Fibroblast of skin of back (primary cell): ENCODE measurements at places on chromosomes 2 and 18.

DNA sequence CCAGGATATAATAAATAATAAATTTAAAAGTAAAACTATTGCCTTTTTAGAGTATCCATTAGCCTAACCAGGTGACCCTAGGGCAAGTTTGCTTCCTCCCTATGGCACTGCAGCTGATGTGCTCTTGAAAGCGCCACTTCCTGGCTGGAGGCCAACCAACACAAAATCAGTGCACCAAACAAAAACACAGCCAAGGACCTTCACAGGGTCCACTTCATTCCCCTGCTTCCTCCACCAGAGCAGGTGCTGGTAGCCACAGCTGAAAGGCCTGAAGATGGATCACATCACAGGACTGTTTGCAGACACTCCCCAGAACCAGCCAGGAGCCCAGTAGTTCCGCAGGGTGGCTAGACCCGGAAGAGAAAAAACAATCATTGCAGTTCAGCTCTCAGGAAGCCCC, 108.8 kb downstream of the TWIST2 start:
- DNase-seq: no peak

DNA sequence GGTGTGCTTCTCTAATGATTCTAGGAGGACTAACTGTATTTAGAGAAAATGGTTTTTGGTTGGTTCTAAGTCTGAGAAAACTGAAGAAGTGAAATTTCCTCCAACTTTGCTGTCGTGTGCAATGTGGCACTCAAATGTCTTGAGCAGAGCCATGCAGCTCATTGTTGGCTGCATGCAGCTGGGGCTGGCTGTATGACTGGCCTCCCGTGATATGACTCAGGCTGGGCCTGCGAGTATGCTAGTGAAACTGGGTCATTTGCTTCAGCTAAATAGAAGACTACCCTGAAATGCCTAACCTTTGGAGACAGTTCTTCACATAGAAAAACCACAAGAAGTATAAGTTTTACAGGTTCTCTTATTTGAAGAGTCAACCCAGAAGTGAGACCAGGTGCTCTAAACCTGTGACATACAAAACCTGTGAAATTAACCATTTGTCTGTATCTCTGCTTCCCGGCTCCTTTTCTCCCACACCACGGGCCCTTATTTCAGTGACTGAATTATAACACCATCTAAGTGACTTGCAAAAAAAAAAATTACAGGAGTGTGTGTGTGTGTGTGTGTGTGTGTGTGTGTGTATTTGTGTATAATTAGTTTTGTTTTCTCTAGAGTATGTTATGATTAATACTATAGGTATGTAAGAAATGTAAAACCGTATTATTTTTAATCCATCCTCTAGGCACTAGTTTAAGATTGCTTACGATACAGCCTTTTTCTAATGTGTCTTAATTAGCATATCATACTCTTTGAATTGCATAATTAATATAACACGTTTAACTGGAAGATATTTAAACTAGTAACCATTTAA, 15.9 kb downstream of the POLI start:
- DNase-seq: peak; percentile 71

- no peak for DNase-seq
Measured at GRCh38 chr2:157337978-157338377, 12.4 kb upstream of the ERMN start.

DNA sequence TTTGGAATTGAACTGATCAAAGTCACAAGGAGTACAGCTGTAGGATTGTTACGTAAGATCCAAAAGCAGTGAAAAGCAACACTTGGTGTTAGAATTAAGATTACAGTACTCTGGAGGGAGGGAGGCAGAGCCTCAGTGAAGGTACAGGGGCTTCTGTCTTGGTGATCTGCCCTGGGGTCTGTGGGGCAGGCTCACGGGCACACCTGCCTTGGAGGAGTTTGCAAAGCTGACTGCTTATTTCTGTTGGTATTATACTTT, 114.9 kb downstream of the NCK2 start:
- no peak for DNase-seq

DNA sequence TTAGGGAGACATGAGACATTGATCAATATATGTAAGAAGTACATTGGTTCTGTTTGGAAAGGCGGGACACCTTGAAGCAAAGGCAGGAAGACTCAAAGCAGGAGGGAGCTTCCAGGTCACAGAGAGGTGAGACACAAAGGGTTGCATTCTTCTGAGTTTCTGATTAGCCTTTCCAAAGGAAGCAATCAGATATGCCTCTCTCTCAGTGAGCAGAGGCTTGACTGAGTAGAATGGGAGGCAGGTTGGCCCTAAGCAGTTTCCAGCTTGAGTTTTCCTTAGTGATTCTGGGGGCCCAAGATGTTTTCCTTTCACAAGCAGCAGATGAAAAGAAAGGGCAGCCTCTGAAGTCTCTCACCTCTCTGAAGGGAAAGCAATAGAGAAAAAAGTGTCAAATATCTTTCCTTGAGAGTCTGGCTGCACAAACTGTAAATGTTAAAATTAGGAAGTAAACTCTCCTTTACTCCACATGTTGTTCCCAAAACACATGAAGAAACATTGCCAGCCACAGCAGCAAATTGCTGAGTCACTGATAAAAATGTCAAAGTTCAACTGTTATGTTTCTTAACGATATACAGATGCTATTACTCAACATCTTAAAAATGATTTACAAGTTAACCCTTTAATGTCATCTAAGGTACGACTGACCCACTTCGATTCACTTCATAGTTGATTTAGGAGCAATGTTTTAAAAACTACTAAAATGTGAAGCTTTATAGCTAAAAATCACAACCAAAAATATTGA, 40.3 kb downstream of the CYB5A start:
- DNase-seq: peak; percentile 21

DNA sequence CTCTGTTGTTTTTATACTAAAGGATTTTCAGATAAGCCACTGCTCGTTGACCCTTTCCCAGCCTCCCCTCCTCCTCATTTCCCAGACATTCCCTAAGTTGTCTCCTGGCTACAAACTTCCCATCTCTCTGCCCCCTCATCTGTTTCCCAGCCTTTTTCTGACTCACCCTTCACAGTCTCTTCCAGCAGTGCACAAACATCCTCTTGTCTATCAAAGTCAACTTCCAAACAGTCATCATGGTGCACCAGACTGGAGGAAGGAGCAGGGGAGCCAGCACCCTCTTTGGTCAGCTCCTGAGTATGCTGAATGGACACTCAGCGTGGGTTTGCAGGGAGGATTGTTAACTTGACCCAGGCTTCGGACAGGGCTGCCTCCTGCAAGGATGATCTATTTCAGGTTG, 26.6 kb upstream of the SPRED2 start:
- peak; percentile 88 for DNase-seq

- no peak for DNase-seq
Measured at GRCh38 chr2:39475006-39475405, 37.9 kb upstream of the MAP4K3 start.

- DNase-seq: no peak
Measured at GRCh38 chr2:143473820-143474219, 344.6 kb downstream of the ARHGAP15 start.

DNA sequence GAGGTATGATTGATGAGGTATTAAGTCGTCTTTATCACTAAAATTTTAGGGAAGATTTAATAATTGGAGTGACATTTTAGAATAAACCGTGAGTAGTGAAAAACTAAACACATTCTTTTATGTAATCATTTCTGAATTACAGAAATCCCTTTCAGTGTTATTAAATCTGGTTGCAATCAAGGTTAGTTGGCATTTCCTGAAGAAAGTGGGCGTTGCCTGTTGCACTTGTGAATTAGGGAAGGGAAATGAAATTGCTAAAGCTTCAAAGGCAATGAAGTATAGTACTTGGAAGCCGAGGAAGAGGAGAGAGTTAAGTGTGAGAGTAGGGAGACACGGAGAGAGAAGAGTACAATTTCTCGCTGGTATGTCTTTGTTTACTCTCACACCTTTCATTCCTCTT, 274.5 kb downstream of the SLC8A1 start:
- no peak for DNase-seq

GRCh38 chr18:70462078-70462439, 173.2 kb downstream of the SOCS6 start:
- DNase-seq: no peak

GRCh38 chr18:8808001-8808400, 102.6 kb downstream of the MTCL1 start:
- peak; percentile 42 for DNase-seq

- DNase-seq: no peak
Measured at GRCh38 chr18:75656035-75656434, 228.5 kb upstream of the SMIM21 start.

- no peak for DNase-seq
Measured at GRCh38 chr18:76963936-76964335, 141.6 kb downstream of the ZNF236 start.

DNA sequence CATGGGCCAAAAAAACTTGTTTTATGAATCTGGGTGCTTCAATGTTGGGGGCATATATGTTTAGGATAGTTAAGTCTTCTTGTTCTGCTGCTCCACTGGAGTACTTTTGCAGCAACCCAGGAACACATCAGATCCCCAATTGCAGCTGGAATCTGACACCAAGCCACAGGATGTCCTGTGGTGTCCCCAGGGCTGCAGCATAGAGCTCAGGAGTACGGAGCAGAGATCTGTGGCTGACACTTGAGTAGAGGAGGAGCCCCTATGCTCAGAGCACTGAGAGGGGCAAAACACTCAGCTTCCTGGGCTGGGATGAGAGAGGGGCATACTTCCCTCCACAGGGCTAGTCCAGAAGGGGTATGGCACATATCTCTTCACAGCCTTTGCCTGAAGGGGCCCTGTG, 138.9 kb upstream of the ERBB4 start:
- DNase-seq: no peak

DNA sequence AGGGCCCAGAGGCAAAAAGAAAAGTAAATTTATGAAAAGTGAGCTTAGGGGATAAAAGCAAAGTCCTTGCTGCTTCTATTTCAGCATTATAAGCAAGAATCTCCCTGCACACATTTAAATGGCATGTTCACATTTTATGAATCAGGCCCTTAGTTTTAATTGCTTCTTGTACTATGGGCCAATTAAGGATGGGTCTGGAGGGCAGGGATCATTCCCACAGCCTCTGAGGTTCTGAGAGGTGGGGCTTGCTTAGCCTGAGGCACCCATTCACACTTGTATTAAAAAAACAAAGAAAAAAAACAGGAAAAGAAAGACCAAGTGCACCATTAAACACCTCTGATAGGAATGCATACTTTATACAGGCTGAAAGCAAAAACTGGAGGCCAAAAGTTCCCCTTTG, 565.1 kb downstream of the BCL11A start:
- DNase-seq: no peak

- no peak for DNase-seq
Measured at GRCh38 chr2:228673876-228674554, 492.5 kb upstream of the SPHKAP start.

GRCh38 chr2:128452536-128453530, 134.2 kb upstream of the HS6ST1 start:
- DNase-seq: no peak

DNA sequence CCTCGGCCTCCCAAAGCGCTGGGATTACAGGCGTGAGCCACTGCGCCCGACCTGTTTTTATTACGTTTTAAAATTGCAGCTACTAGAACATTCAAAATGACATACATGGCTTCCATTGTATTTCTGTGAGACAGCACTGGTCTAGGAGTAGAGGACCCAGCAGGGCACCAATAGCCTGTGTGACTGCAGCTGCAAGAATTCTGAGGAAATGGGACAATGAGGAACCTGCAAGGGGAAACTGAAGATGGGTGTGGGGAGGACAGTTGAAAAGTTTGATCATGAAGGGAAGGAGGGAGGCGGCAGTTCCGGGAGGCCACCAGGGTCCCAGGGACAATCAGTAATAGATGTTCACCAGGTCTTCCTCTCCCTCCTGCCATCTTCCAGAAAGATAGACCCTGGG, 13.9 kb upstream of the DNPEP start:
- DNase-seq: no peak

- DNase-seq: no peak
Measured at GRCh38 chr18:25171334-25171733, 180.6 kb downstream of the ZNF521 start.

DNA sequence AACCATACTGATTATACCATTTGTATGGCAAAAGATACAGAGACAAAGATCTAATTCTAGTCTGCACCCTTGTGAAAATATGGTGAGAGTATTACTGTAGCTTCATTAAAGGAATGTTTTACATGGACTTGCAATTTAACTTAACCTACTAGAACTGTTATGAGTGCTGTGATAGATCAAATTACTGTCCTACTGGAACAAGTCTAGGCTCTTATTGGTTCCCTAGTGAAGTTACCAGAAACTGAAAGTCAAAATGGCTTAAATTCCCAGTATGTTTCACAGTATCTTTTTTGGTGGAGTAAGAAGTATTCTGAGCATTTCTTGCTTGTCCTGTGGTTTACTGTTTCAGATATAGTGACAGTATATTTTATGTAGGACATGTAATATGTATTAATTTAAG, 3.8 kb upstream of the TBR1 start:
- peak; percentile 19 for DNase-seq

DNA sequence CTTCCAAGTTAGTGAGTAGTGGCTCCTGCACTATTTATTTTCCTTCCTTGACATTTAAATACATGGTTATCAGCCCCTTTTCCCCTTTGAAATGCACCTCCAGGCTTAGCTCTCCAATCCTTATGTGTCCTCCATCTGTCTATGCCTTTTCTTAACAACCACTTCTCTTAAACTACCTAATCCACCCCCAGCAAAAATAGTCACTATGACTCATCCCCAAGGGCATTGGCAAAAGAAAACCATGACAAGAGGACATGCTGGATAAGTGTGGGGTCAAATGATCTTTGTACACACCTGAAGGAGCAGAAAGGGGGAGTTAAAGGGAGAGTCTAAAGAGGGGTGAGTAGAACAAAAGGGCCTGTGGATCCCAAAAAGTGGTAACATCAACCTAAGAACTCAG, 127.2 kb downstream of the ANKRD44 start:
- DNase-seq: peak; percentile 42

DNA sequence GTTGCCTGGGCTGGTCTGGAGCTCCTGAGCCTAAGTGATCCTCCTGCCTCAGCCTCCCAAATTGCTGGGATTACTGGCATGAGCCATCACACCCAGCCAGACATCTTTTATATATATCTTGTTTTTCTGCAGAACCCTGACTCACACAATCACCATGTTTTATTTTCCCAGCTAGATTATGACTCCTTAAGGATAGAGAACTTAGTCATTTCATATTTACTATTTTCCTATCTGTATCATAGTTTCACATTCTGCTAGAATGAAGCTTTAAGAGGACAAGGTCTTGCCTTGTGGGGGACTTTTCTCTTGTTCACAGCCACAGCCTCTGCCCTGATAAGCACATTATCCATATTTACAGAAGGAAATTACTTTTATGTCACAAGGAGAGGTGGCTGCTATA, 73.9 kb downstream of the LBH start:
- DNase-seq: peak; percentile 92

- no peak for DNase-seq
Measured at GRCh38 chr2:69491864-69492263, 54.6 kb upstream of the NFU1 start.

DNA sequence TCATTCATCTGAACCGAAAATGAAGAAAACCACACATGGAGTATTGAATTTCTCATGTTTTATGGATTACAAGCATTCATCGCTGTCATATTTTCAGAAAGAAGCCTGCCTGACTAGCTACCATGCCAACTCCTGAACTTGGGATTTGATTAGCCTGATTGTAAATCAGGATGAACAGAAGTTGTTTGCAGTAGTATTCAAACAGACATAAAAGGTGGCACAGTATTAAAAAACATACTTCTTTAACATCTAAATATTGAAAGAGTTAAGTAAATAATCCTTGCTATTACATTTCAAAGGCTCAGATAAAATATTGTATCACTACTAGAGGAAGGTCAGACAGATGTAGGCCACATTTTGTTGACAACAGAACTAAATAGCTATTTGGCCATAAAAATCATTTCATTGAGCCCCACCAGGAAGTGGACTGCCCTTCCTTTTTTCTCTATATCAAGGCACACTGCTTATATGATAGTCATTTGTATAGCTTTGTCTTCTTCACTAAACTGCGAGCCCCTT, 21.6 kb downstream of the SLC38A11 start:
- DNase-seq: no peak

- DNase-seq: no peak
Measured at GRCh38 chr18:5462227-5462626, 81.6 kb downstream of the EPB41L3 start.
